Gastroesophageal sphincter (tissue), 4 donors: ENCODE measurements at places on chromosomes 3 and 15. TPM values are rescaled to one million over a fixed set of nuclear protein-coding genes. Genes with fewer than 3 reads are reported as not detected.

BDH1 gene
- 16.2 TPM for total RNA-seq

AKAP13 gene
- total RNA-seq: 252 TPM

CAPN3 gene
- 16.2 TPM for total RNA-seq

AMOTL2 gene
- total RNA-seq: 110 TPM

SUSD5 gene
- 4.5 TPM for total RNA-seq

TF gene
- 1.1 TPM for total RNA-seq

THAP10 gene
- 4.6 TPM for total RNA-seq

GASK1A gene
- 31.3 TPM for total RNA-seq

SENP5 gene
- 79.5 TPM for total RNA-seq

FAM174B gene
- total RNA-seq: 15.1 TPM

CXCR6 gene
- 0.54 TPM for total RNA-seq

PTH1R gene
- total RNA-seq: 14.9 TPM

INSYN1 gene
- total RNA-seq: 17.6 TPM

SCG3 gene
- 0.31 TPM for total RNA-seq

FBXW12 gene
- not detected for total RNA-seq

TMEM44 gene
- 4.4 TPM for total RNA-seq

PLSCR5 gene
- total RNA-seq: not detected

ZCWPW2 gene
- 9.8 TPM for total RNA-seq

PLCB2 gene
- total RNA-seq: 1.5 TPM

CTXN2 gene
- not detected for total RNA-seq

TLNRD1 gene
- 23.5 TPM for total RNA-seq

THUMPD3 gene
- total RNA-seq: 25.2 TPM

FHIT gene
- total RNA-seq: 2.7 TPM

IL5RA gene
- total RNA-seq: 0.72 TPM

CAV3 gene
- not detected for total RNA-seq

SI gene
- not detected for total RNA-seq

SRGAP3 gene
- 2.0 TPM for total RNA-seq

RGMA gene
- 99.0 TPM for total RNA-seq

HRG gene
- total RNA-seq: not detected

TMEM212 gene
- not detected for total RNA-seq

C3orf70 gene
- total RNA-seq: 21.0 TPM

EXOSC7 gene
- 50.5 TPM for total RNA-seq

JMJD7 gene
- 8.9 TPM for total RNA-seq

PRKAR2A gene
- total RNA-seq: 45.0 TPM

TMEM45A gene
- total RNA-seq: 8.9 TPM

CDHR4 gene
- total RNA-seq: not detected

PRTG gene
- 0.81 TPM for total RNA-seq

FANCD2OS gene
- total RNA-seq: not detected

TMEM42 gene
- total RNA-seq: 14.9 TPM

GP9 gene
- total RNA-seq: not detected

SPATA12 gene
- total RNA-seq: not detected

MUC20 gene
- total RNA-seq: 4.6 TPM

CLSTN2 gene
- total RNA-seq: 6.6 TPM

C3orf80 gene
- 0.52 TPM for total RNA-seq

SLC35G2 gene
- 5.3 TPM for total RNA-seq

KCNAB1 gene
- total RNA-seq: 0.31 TPM

CCDC9B gene
- 105 TPM for total RNA-seq

MAP6D1 gene
- 4.9 TPM for total RNA-seq

CNTN6 gene
- total RNA-seq: 0.54 TPM

HYKK gene
- 4.7 TPM for total RNA-seq

CD86 gene
- 3.1 TPM for total RNA-seq

CHRNA7 gene
- 2.5 TPM for total RNA-seq

RTP4 gene
- 1.2 TPM for total RNA-seq

TMEM40 gene
- not detected for total RNA-seq

CAMK2N2 gene
- total RNA-seq: not detected
